Activated T-helper 2 cell treated with anti-CD3 and anti-CD28 coated beads, Interferon-gamma antibody, Interleukin-2, Interleukin-4, amounts not matched to agents 10 μg/mL and 5 μg/mL and 100 μg/mL, durations not matched to agents 14 hours and 24 hours and 36 hours (primary cell): ENCODE measurements at places on chromosomes 5 and 9. TPM values are rescaled to one million over a fixed set of nuclear protein-coding genes. Genes with fewer than 3 reads are reported as not detected.

Gene GPR151
- not detected in 2 replicates for total RNA-seq

Gene SLC24A2
- total RNA-seq, result not detected in 2 replicates

Gene TCF7
- 8.4 and 10.0 TPM in 2 replicates for total RNA-seq

Gene FER
- total RNA-seq, result 7.0 and 7.3 TPM in 2 replicates

Gene UBE2R2
- 43.1 and 44.1 TPM in 2 replicates for total RNA-seq

Gene RANBP17
- total RNA-seq, result not detected in 2 replicates

GRCh38 chr9:16434526-16434925 lies 435.9 kb downstream of the BNC2 start:
- DNase-seq, result no peak
- H3K36me3 ChIP-seq, result no peaks in the 10 kb centered on the region
- no peaks in the 10 kb centered on the region for H3K4me1 ChIP-seq
- H3K27me3 ChIP-seq, result no peaks in the 10 kb centered on the region
- H3K27ac ChIP-seq, result no peak overlapping the region

- H3K27ac ChIP-seq, result no peak overlapping the region
- no peak for DNase-seq
- no peak overlapping the region for H3K4me3 ChIP-seq
- no peaks in the 10 kb centered on the region for H3K36me3 ChIP-seq
- no peaks in the 10 kb centered on the region for H3K4me1 ChIP-seq
Observed at GRCh38 chr5:58066557-58066956, 393.3 kb downstream of the PLK2 start.

DNA sequence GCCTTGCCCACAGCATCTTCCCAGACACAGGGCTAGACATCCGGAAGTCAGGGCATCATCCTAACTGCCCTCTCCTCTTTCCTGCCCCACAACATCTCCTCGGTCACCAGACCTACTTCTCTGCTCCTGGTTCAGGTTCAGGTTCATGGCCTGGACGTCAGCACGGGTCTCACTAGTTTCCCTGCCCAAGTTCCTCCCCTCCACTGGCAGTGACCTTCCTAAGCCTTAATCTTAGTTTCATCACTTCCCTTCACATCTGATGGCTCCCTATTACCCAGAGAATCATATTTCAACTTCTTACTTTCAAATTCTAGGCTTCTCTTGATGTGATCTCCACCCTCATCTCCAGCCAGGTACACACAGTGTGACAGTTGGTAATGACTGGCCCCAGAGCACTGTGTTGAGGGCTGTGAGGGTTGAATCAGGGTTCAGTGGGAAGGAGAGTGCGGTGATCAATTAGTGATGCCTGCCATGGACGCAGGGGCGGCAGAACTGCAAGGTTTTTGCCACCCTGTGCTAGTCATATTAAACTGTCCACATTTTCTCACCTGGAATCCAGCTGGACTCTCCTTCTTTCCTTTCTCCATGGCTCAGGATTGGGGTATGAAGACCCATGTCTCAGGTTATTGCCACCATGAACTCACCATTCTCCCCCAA lies 34.3 kb upstream of the CRB2 start:
- H3K36me3 ChIP-seq, result no peaks in the 10 kb centered on the region
- H3K27ac ChIP-seq, result peak overlapping the region; percentile 87
- peaks cover 58% of the 10 kb centered on the region for H3K4me1 ChIP-seq
- no peak overlapping the region for H3K4me3 ChIP-seq

DNA sequence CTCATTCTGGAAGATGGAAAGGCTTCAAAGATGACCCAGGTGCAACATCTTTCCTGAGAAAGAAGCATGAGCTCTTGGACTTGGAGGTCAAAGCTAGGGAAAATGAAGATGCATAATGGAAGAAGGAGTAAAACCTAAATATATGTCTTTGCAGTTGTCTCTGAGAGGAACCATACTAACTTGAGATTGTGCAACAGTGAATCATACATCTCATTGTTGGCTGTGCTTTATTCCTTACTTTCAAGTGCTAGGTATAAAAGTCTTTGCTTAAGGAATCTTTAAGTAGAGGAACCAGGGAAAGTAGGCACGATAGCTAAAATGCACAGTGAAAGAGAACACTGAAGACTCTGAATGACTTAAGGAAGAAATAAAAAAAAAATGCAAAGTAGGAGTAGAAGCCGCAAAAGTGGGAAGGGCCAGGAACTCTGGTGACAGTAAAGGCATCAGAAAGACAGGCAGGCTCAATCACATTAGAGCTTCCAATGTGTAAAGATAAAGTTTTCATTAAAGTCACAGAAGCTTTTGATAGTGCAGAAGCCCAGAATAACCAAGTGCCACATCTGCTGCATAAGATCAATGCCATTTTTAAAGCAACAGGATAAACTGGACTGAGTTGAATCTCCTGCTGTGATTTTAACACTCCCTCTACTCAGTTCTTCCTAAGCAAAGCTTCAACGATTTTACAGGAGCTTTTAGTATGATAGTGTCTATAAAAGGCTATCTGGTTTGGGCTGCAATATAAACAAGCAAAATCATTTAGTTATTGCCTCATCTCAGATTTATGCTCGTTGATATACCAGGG lies 432.3 kb upstream of the EDIL3 start:
- H3K4me1 ChIP-seq, result no peaks in the 10 kb centered on the region
- H3K27ac ChIP-seq, result no peak overlapping the region
- no peak overlapping the region for H3K4me3 ChIP-seq
- no peaks in the 10 kb centered on the region for H3K36me3 ChIP-seq
- no peak for DNase-seq

DNA sequence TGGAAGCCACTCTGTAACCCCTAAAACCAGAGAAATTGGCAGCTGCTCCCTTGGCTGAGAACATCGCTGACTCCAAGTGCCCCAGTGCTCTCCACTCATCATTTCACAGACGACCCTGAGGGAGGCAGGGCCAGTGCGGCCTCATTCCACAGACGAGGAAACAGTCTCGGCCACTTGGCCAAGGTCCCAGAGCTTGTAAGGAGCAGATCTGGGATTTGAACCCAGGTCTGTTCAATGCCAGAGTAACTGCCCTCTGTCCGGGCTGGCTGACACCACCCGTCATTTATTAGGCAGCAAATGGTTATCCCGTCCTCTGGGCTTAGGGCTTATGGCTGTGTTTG lies 19.9 kb upstream of the IER5L start:
- H3K4me3 ChIP-seq, result no peak overlapping the region
- H3K27ac ChIP-seq, result no peak overlapping the region
- no peak for DNase-seq
- peaks cover 6% of the 10 kb centered on the region for H3K4me1 ChIP-seq
- H3K36me3 ChIP-seq, result no peaks in the 10 kb centered on the region

GRCh38 chr5:147340941-147341340 lies 106.1 kb downstream of the STK32A start:
- DNase-seq, result no peak
- no peak overlapping the region for H3K27ac ChIP-seq
- no peaks in the 10 kb centered on the region for H3K4me1 ChIP-seq
- no peak overlapping the region for H3K4me3 ChIP-seq

DNA sequence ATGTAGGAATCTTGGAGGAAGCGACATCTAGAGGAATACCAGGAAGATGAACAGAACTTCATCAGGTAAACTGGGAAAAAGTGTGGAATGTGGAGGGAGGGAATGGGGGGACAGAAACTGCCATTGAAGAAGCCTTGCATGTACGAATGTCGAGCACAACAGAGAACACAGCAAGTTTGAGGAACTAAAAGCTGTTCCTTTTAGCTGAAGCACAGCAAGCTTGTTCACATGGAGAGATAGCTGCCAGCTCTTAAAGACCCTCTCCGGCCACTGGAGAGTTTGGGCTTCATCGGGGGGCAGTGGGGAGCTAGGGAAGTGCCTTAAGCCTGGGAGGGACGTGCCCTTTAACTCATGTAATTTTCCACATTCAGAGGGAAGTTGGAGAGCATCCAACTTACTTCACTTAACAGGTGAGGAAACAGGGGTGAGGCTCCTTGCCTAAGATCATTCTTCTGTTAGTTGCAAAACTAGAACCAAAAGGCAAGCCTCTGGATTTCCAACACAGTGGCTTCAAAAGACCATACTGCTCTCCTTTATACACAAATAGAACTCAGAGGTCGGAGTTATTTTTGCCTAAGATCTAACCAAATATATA lies 2.3 kb upstream of the CYFIP2 start:
- no peak overlapping the region for H3K4me3 ChIP-seq
- no peak overlapping the region for H3K27ac ChIP-seq
- H3K4me1 ChIP-seq, result peaks cover 61% of the 10 kb centered on the region
- H3K36me3 ChIP-seq, result peaks cover 11% of the 10 kb centered on the region

DNA sequence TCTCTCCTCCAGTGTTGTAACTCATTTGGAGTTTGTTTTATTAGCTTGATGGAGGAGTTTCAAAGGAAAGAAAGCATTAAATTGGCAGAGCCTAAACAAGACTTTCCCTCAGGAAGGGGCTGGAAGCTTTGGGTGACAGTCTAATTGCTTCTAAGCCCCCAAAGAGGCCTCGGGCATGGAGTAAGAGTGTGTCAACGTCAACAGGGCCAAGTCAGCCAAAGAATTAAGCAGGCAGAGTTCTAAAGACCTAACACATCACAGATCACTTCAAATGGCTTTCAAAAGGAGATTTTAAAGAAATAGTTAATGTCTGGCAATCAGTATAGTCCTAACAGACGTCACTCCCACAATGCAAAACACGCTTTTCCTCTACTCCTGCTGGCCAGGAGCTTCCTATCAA lies 234.5 kb downstream of the EFNA5 start:
- H3K36me3 ChIP-seq, result no peaks in the 10 kb centered on the region
- no peaks in the 10 kb centered on the region for H3K4me1 ChIP-seq
- DNase-seq, result no peak
- H3K27ac ChIP-seq, result no peak overlapping the region

- no peaks in the 10 kb centered on the region for H3K36me3 ChIP-seq
- no peaks in the 10 kb centered on the region for H3K4me1 ChIP-seq
- DNase-seq, result no peak
Observed at GRCh38 chr5:173733425-173733824, 117.0 kb upstream of the BOD1 start.

GRCh38 chr5:108727236-108727650 lies 20.5 kb upstream of the FER start:
- no peak for DNase-seq
- H3K36me3 ChIP-seq, result no peaks in the 10 kb centered on the region
- peak overlapping the region; percentile 73 for H3K4me3 ChIP-seq
- H3K4me1 ChIP-seq, result peaks cover 30% of the 10 kb centered on the region

DNA sequence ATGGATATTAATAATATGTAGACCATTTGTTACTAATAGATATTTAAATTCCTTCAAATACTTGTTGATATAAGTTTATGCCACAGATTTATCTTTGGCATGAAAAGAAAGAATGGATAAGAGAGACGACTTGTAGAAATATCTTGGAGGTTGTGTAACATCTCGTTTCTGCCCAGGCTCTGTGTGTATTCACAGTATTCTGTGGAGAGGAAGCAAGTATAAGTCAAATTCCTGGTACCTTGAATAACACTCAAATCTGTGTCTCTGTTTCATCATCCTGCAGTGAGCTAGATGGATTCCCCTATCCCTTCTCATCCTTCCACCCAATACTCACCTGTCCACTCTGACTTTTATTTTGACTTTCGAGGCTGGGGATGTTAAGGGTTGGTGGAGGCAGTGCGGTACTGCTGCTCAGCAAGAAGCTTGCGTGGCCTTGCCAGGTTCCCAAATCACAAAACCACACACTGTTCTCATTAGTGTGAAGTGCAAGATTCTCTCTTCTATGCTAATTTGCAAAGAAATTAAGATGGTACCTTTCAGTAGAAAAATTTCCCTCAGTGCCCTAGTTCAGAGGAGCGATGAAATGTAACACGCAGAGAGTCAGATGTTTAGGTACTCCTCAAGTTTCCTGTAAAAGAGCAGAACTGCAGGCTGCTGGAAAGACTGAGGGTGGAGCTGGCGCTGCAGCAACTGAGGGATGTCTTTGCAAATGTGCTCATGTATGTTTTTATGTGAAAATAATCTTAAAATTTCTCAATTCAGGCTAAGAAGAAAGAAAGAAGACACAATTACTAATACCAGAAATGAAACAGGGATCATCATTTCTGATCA lies 42.6 kb upstream of the ANKRD18A start:
- no peak overlapping the region for H3K27ac ChIP-seq
- no peak for DNase-seq
- peaks cover 10% of the 10 kb centered on the region for H3K27me3 ChIP-seq

- H3K36me3 ChIP-seq, result peaks cover 32% of the 10 kb centered on the region
- H3K27ac ChIP-seq, result no peak overlapping the region
- no peak for DNase-seq
- no peaks in the 10 kb centered on the region for H3K27me3 ChIP-seq
Observed at GRCh38 chr9:2181792-2182191, 166.6 kb downstream of the SMARCA2 start.

GRCh38 chr5:137016783-137017324 lies 482.3 kb downstream of the SPOCK1 start:
- no peak for DNase-seq
- no peak overlapping the region for H3K27ac ChIP-seq
- H3K4me1 ChIP-seq, result no peaks in the 10 kb centered on the region
- no peak overlapping the region for H3K4me3 ChIP-seq

- no peaks in the 10 kb centered on the region for H3K27me3 ChIP-seq
- no peak overlapping the region for H3K27ac ChIP-seq
- no peak overlapping the region for H3K4me3 ChIP-seq
- peaks cover 3% of the 10 kb centered on the region for H3K4me1 ChIP-seq
Observed at GRCh38 chr5:6251565-6252102, 126.7 kb downstream of the MED10 start.
